ENCODE measurements at places on chromosomes 4 and X. TPM values are rescaled to one million over a fixed set of nuclear protein-coding genes. Genes with fewer than 3 reads are reported as not detected.

Gene NPY1R
- total RNA-seq, result 0.08 TPM

Gene FAM149A
- total RNA-seq, result 1.1 TPM

Gene CXCL13
- total RNA-seq, result not detected

Gene S100P
- total RNA-seq, result 70.6 TPM

Gene SFRP2
- not detected for total RNA-seq

Gene PAGE1
- not detected for total RNA-seq

Gene CT83
- not detected for total RNA-seq

Gene TAF7L
- not detected for total RNA-seq

Gene IL9R
- 0.08 TPM for total RNA-seq

Gene PCDH11X
- total RNA-seq, result not detected

All from A549 treated with CpdA at 1 μM for 4 hours (cell line).